Anterior cingulate cortex (tissue), 58 donors: ENCODE measurements at places on chromosomes 3 and 15.

DNA sequence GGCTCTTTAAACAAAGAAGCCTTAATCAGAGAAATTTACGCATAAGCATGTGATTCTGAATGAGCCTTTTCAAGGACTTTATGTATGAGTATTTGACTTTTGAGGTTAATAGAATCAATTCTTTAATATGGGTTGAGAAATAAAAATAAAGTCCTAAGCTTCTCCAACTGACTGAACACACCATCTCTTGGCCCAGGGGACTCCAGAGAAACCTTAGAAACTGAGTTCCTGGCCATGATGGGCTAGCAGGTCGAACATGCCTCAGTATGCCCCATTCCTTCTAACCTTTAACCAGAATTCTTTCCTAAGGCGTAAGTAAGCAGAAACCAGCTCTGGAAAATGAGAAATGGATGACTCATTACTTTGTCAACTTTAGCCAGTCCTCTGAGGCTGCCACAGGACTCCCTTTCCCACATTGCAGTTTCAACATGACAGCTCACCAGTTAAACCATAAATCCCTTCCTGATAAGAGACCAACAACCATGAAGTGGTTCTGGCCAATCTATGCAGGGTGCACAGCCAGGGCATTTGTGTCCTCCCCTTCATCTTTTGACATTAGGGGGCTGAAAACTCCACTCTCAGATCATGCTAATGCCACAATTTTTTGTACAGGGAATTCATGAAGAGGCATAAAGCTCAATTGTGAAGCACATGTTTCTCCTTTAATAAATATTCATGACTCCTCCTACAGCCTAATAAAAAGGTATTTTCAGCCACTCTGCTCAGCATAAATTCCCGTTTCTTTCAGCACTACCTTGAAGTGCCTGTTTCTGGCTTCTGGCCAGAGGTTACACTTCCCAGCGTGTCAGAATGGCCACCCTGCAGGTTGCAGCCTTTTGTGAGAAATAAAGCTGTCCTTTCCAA is 33.3 kb downstream of the TM4SF18 start:
- no peak for DNase-seq

DNA sequence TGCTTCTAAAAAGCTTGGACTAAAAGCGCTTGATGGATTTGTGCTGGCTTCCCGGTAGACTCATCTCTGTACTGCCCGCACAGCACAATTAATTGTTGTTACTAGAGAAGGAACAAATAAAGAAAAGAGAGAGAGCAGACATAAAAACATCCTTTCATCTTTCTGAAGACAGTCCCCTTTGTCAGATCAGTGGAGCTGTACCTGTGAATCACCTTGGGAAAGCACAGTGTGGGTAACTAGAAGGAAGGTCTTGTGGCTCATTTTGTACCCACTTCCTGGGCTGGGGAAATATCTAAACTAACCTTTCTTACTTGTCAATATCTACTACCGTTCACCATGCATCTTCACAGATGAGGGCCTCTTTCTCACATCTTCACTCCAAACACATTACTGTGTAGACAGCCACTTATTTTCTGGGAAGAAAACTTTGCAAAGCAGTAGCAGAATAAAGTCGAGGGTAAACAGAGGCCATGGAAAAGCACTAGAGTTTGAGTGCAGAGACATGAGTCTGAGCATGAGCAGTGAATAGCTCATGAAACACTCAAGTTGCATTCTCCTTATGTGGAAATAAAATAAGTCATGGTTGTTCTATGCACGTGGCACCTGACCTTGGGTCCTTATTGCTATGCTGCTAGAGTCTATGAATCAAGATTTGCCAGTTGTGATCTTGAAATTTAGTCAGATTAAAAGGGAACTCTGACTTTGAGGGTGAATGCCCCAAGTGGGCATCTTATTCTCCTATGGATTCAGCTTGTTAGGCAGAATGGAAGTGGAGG is 169.3 kb downstream of the LPP start:
- no peak for DNase-seq

- no peak for DNase-seq
These were observed 33.9 kb downstream of the RNU5B-1 start for GRCh38 chr15:65338366-65338765.

- DNase-seq = no peak
These were observed at the start of gene GNAT1 for GRCh38 chr3:50190936-50191660. Gene GNAT1, plus strand, starts transcription at chr3:50191610. Its CDS starts 116 bp downstream, at chr3:50191726.

DNA sequence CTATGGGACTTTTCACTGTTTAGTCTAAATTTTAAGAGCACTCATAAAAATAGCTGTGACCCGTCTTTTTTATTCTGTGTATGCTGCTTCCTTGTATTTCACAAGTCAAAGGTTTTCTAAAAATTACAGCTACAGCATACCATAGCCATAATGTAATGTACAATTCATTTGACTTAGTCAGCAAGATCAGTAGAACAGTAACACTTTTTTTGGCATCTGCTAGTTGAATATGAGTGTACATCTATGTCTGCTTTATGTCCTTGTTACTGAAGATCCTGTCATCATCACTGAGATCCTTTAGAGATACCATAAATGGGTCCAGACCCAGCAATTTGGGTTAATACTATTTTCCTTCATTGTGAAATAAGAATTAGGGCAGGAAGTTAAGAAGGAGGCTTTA is 42.2 kb downstream of the CMSS1 start:
- DNase-seq = no peak

GRCh38 chr3:194858382-194858781 is 172.7 kb downstream of the FAM43A start:
- DNase-seq = no peak
